ENCODE measurements at places on chromosomes 4 and X.

GRCh38 chrX:33415459-33415858 lies 204.1 kb upstream of the DMD start:
- DNase-seq: no peak

DNA sequence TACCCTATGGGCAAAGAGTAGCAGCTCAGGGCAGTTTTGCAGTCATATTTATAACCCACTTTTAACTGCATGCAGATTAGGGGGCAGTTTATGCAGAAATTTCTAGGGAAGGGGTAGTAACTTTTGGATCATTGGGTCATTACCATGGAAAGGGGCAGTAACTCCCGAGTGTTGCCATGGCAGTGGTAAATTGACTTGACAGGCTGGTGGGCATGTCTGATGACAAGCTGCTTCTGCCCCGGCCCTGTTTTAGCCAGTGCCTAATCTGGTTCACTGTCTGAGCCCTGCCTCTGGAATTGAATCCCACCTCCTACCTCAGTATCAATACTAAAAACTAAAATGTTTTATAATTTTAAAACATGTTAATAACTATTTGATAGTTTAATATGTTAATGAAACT lies 362.1 kb upstream of the ATOH1 start:
- no peak for DNase-seq

DNA sequence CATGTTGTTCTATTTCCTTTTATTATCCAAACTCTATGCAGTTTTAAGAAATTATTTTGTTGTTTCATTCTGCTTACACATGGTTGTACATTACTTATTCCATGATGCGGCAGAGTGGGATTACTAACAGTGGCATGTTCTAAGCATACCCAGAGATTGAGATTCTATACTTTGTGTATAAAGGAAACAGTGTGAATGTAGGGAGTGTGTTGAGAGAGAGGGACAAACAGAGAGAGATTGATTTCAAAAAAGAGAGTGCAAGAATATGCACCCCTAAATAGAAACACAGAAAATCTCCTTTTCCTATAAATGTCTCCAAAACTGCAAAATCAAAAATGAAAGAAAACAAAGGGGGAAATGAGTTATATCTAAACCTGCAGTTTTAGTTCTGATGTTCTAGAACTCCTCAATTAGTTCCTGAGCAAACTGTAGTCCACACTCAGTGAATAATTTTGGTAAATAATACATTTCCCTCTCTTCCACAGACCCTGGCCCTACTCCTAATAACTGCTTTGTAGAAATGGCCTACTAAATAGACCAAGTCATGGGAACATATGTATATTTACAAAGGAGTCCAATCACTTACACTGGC lies 31.0 kb downstream of the SLC9B1 start:
- no peak for DNase-seq

DNA sequence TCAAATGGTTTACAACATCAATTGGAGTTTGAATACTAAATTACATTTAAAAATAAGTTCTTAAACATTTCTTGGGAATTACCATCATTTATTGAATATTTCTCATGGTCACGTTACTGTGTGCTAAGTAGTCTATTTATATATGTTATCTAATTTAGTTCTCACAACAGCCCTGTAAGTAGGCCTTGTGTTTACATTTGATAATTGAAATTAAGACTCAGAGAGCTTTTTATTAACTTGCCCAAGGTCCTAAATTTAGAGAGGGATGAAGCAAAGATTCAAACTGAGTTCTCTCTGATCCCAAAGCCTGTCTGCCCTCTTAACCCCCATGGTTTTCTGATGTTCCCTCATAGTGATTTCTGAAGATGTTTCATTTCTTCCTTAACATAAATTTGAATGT lies 103.7 kb downstream of the CEP135 start:
- no peak for DNase-seq

- no peak for DNase-seq
Measured at GRCh38 chr4:13176741-13177142, 307.4 kb downstream of the RAB28 start.

GRCh38 chr4:2942532-2943363 lies 20.5 kb downstream of the NOP14 start:
- DNase-seq: no peak

- DNase-seq: no peak
Measured at GRCh38 chr4:82639971-82640370, 78.2 kb upstream of the TMEM150C start.

Measured in stimulated activated CD4-positive, alpha-beta T cell treated with anti-CD3 and anti-CD28 coated beads, Interleukin-1b, Interleukin-23, amount 100 ng/mL, for 1 hour (primary cell).